ENCODE measurements at places on chromosomes 5 and 9.

GRCh38 chr5:78907255-78907891, 77.7 kb downstream of the ARSB start:
- no peak for DNase-seq

DNA sequence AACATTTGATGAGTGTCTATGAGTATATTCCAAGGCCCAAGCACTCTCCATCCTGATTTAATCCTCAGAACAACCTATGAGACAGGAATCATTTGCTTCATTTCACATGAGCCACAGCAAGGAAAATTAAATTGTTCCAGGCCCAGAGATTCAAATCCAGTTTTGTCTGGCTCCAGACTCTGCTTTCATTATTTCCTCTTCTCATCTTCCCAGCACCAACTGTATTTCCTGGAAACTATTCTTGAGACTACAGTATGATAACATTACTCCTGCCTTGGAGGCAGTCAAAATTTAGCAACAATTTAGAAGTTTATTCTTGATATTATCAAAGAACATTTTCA, 194.5 kb downstream of the ZNF608 start:
- DNase-seq, result no peak

DNA sequence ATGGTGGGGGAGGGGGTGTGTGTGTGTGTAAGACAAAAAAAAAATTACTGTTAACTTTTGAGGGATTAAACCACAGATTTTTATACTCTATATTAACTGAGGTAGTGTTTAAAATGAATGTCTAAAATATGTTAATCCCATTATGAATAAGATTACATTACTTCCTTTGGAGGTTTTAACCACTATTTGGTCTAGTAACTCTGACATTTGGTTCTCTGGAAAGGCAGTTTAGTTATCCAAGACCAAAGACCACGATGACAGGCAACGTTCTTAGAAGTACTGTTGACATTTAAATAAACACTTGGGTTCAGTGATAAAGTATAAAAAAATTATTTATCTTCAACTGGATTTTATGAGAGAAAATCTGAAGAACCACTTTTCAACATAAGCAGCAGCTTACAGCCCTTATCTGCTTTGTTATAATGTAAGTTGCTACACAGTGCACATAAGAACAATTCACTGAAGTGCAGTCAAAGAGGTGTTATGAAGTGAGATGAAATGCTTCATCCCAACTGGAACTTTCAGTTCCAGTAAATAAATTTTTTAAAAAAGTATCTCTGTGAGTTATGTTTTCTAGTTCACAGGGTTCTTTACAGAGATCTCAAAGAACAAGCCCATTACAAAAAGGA, 94.5 kb downstream of the OSMR start:
- DNase-seq, result no peak

DNA sequence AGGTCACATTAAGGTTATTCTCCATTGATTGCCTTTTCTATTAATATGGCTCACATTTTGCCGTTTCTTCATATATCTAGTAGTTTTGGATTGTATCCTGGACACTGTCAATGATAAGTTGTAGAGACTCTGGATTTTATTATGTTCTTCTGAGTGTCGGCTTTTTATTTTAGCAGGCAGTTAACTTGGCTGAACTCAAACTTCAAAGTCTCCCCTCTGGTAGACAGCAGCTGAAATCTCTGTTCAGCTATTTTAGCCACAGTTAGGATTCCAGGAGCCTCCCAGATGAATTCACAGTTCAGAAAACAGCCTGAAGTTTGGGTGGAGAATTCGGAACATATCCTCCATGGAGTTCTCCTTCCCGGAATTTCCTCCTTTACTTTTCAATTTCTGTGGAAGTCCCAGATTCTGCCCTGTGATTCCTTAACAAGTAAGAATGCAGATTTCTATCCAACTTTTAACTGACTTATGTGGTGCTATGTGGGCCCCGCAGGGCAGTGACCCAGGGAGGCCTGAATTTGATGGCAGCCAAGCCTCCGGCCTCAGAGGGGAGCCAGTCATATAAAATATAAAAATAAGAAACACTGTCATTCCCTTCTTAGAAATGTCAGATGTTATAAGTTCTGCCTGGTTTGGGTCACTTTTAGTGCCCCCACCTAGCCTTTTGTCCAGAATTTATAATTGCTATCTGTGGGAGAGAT, 39.3 kb upstream of the MVB12B start:
- DNase-seq, result no peak

DNA sequence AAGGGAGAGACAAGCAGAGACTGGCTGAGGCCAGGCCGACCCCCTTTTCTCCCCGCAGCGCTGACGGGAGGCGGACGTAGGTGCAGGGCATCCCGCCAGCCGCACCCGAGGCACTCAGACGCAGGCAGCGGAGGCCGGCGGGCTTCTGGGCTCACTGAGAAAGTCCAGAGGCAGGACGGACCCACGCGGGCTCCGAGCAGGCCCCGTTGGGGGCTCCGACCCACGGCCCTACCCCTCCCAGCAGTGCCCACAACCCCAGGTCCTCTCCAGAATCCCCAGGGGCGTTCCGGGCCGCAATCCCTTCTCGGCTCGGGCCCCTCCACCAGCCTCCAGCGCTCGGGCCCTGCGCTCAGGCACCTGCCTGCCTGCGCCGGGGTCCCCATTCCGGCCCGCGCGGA, 543 bp downstream of the MTMR12 start:
- DNase-seq, result peak; percentile 62

DNA sequence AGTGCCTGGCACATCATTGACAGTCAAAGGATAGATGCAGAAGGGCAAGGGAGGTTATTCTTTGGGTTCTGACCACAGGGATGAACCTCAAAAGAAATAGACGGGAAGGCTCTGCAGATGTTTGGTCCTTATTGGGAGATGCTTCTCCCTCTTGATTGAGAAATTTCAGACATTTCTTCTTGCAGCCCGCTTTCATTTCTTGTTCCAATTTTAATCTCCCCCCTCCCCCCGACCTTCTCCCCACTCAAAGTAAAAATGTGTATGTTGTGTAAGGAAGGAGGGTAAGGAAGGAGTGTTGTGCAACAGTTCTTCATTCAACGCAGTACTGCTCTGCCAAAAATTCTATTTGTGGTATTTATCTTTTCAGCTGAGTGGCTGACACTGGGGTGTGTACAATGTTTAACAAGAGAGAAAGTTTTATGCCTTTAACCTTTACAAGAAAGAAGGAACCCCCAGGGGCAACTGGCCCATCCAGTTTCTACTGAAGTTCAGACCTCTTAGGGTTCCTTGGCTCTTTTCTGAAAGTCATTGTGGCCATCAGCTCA, 46.3 kb upstream of the TNFSF15 start:
- no peak for DNase-seq

GRCh38 chr5:60520451-60521227, 179.3 kb downstream of the DEPDC1B start:
- no peak for DNase-seq

- DNase-seq, result no peak
These were observed 123.6 kb downstream of the FBN2 start for GRCh38 chr5:128414469-128414868.

GRCh38 chr5:485946-486491, 38.2 kb downstream of the SLC9A3 start:
- DNase-seq, result no peak

GRCh38 chr5:136143763-136144162, 11.1 kb downstream of the SMAD5 start:
- DNase-seq, result no peak

DNA sequence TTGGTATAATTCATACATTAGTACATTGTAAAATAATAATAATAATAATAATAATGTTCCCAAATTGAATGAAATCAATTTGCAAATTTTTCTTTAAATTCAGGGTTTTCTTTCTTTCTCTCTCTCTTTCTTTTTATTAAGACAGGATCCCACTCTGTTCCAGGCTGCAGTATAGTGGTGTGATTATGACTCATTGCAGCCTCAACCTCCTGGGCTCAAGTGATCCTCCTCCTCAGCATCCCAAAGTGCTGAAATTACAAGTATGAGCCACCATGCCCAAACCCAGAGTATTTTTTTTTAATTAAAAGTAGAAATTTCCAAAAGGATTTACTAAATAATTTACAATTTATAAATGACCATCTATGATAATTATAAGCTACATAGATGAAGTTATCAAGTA, 117.7 kb downstream of the HOMER1 start:
- DNase-seq, result no peak

- no peak for DNase-seq
These were observed 13.6 kb downstream of the PTPDC1 start for GRCh38 chr9:94097788-94098414.

DNA sequence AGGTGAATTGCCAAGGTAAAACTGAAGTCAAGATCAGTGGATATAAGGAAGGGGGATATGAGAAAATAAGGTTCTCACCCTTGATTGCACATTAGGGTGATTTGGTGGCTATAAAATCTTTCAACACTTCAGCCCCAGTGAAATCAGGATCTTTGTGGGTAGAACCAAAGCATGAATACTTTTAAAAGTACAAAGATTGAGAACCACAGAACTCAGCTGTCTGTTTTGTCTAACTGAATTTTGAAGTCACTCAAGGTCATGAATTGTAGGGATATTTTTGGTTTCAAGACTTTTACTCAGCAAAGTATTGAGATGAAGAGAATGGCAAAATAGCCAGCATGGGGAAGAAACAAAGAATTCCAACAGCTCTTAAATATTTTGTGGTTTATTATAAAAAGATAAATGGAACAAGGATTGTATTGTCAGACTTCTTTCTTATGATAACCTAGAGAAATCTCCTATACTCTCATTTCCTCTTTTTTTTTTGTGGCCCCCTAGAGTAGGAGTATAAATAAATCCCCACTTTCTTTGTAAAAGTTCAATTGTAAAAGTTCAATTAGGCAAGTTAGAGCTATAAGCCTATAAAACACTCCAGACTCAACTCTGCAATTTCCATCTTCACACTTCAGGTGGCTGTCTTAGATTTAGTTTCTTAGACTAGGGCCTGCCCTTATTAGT, 272.9 kb downstream of the PDE4D start:
- DNase-seq, result no peak

DNA sequence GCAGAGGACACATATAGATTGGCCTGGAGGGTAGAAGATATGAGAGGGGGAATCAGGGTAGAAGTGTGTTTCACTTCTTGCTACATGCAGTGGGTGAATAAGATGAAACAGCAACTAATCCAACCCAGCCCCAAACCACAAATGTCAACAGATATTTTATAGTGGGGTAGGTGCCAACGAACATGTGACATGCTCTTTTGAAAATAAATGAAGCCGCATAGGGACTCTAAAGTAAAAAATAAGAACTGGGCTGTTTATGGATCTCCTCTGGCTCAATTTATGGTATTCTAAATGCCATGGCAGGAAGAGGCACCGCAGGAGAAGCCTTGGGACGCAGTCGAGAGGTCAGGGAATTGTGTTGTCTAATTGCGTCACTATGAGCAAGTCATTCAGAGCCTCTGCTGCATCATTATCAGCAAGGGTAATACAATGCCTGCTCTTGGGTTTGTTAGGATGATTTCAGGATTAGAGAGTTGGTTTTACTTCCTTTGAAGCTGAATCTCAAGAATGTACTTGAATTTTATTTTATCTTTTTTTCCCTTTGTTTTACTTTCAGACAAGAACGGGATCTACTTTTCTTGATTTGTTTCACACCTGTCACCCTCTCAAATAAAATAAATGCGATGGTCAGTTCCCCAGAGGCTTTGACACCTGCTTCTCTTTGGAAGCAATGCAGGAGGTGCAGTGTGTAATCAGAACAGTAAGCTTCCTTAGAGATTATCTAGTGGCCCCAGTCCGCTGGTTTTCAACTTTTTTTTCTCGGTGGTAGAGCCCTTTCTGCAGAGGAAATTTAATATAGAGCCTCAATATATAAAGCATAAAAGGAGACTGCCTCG, 375.6 kb upstream of the CLINT1 start:
- DNase-seq, result no peak

- no peak for DNase-seq
These were observed at the start of gene ADGRD2 for GRCh38 chr9:124450241-124450924. TSS of gene ADGRD2 (plus strand) at chr9:124450451. CDS start at chr9:124451667, 1,216 bp downstream.

GRCh38 chr5:35773967-35774366, 82.7 kb upstream of the IL7R start:
- no peak for DNase-seq

- DNase-seq, result no peak
These were observed 182.2 kb upstream of the TARS1 start for GRCh38 chr5:33258553-33258952.

- no peak for DNase-seq
These were observed 18.0 kb upstream of the ENHO start for GRCh38 chr9:34540827-34541226.

DNA sequence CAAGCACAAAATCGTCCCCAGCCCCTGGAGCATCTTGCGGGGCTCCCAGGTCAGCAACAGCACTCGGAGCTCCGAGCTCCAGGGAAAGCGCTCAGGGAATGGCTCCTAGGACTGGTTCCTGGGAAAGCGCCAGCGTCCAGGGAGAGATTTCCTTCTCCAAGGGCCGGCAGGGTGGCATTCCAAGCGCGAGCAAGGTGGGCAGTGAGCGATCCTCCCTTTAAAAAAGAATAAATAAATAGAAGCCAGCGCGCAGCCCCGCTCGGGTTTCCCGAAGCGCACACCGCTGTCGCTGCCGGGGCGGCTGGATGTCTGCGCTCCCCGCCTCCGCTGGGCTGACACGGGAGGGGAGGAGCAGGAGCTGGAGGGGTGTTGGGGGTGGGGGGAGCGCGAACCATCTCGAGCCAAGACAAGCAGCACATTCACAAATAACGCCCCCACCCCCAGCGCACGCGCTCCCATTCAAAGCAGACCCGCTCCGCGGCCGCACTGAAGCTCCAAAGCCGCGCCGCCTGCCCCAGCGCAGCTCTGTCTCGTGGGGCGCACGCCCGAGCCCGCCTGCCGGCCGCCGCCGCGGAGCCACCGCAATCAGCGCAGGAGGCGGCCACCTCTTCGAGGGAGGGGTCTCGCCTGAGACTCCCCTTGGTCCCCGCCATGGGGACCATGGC, 327.4 kb downstream of the SH3GL2 start:
- DNase-seq, result no peak

DNA sequence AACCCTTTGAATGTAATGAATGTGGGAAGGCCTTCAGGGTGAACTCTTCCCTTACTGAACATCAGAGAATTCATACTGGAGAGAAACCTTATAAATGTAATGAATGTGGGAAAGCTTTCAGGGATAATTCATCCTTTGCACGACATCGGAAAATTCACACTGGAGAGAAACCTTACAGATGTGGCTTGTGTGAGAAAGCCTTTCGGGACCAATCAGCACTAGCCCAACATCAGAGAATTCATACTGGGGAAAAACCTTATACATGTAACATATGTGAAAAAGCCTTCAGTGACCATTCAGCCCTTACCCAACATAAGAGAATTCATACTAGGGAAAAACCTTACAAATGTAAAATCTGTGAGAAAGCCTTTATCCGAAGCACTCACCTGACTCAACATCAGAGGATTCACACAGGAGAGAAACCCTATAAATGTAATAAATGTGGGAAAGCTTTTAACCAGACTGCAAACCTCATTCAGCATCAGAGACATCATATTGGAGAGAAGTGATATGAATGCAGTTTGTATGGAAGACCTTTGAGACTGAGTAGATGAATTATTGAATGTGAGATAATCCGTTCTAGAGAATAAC, 24.6 kb downstream of the ZNF454 start:
- DNase-seq, result no peak

- no peak for DNase-seq
These were observed 536.0 kb downstream of the NR2F1-AS1 start for GRCh38 chr5:93044859-93045666.

GRCh38 chr5:132901036-132901435, 27.6 kb downstream of the LEAP2 start:
- no peak for DNase-seq

GRCh38 chr5:141521244-141521781, 32.4 kb downstream of the PCDHGC5 start:
- DNase-seq, result no peak
